ENCODE measurements at places on chromosomes 1 and 21. TPM values are rescaled to one million over a fixed set of nuclear protein-coding genes. Genes with fewer than 3 reads are reported as not detected.

DNA sequence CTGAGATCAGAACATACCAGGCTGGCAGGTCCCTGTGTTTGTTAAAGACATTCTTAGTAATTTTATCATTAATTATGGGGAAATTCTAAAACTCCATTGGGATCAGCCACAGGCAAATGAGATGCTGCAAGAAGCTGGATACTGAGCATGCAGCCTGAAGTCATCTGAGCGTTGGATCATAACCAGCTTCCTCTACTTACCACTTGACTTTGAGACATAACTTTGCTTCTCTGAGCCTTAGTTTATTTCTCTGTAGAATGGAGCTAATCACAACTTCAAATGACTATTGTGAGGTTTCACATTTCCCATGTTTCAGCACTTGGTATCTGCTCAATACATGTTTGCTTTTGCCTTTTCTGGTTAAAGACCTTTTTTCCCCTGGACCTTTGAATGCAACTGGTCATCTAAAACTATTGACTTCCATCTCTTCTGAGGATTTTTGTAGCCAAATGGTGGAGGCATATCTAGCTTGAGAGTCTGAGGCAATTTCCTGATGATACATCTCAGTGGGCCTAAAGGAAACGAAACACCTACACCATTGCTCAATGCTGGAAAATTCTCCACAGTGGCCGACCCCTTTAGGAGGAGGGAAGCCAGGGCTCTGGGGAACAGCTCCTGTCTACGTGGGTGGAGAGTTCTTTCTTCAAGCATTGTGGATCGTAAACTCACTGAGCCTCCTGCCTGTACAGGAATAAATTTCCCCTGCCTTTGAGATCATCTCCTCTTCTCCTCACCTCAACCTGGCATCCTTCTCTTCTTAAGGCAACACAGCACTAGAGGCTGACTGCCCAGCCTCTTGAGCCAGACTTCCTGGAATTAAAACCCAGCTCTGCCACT is 109.1 kb upstream of the HOOK1 start:
- H3K36me3 ChIP-seq, result no peaks in the 10 kb centered on the region
- no peak overlapping the region for H3K4me3 ChIP-seq
- H3K27ac ChIP-seq, result peak overlapping the region; percentile 82
- no peaks in the 10 kb centered on the region for H3K27me3 ChIP-seq

DNA sequence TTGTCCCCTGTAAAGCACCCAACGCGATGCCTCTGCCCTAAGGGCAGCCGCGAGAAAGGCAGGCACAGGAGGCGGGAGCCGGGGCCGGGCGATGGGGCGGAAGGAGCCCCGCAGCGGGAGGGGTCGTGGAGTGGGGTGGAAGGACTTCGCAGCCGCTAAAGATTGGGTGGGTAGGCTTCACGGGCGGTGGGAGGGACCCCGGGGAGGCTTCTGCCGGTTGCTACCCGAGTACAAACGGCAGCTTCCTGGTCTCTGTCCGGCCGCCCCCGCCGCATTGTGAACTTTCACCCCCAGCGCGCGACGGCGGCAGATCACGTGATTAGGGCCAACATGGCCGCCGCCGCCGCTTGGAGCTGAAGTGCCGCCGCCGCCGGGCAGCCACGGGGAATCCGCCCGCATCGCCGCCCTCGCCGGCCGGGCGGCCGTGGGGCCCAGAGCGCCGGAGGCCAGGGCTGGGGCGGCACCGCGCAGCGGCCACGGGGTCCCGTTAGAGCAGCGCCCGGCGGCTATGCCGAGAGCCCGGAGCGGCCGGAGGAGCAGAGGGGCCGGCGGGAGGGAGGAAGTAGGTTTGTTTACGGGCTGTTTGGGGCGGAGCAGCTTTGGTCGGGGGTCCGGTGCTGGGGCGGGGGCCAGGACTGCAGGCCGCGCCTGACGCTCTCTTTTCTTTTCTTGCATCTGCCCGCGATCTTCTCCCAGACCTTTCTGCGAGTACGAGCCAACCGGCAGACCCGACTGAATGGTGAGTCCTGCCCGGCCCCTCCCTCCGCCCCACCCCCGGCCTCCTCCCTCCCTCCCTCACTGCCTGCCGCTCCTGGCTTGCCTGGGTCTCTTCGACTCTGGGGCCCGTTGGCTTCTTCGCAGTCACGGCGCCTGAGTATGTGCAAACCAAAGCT is 42.4 kb downstream of the TMEM53 start:
- DNase-seq, result no peak
- peak overlapping the region; percentile 73 for H3K4me3 ChIP-seq
- H3K4me1 ChIP-seq, result peaks cover 30% of the 10 kb centered on the region
- peak overlapping the region; percentile 89 for H3K27ac ChIP-seq
- no peaks in the 10 kb centered on the region for H3K36me3 ChIP-seq

GRCh38 chr1:164876398-164877116 is 317.6 kb downstream of the PBX1 start:
- H3K36me3 ChIP-seq, result no peaks in the 10 kb centered on the region
- no peaks in the 10 kb centered on the region for H3K27me3 ChIP-seq
- H3K27ac ChIP-seq, result no peak overlapping the region
- no peak for DNase-seq
- H3K4me3 ChIP-seq, result no peak overlapping the region

DNA sequence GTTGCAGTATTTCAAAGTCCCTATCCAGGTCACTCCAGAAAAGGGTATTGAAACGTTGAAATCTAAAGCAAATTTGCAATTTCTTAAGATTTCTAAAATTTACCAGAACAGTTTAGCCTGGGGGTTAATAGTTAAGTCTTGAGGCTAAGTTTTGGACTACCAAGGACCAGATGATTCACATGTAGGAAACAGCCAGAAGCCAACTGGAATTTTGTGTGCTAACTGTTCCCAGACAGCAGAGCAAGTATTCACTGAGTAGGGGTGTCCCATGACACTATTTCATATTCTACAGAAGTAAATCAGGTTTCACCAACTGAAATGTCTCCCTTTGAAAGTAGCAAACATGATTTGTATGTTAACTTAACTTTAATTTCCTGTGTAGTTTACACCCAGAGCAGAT is 11.5 kb upstream of the C1orf105 start:
- H3K27me3 ChIP-seq, result no peaks in the 10 kb centered on the region
- DNase-seq, result no peak
- no peak overlapping the region for H3K4me3 ChIP-seq
- H3K36me3 ChIP-seq, result no peaks in the 10 kb centered on the region

DNA sequence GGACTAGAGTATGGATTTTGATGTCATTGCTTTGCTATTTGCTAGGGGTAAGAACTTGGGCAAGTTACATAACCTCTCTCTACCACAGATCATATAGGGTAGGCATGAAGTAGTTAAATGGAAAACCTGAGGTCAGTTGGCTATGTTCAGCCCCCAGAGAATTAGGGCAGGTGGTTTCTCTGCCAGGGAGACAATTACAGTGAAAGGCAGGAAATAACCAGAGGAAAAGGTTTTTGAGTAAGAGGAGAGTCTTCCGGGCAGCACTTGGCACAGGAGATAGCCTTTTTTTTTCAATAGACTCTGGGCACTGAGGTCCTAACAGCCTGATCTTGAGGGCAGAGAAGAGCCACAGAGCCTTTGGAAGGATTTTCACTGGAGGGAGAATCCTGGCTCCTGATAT is 16.7 kb upstream of the SERBP1 start:
- no peak overlapping the region for H3K27ac ChIP-seq
- H3K36me3 ChIP-seq, result no peaks in the 10 kb centered on the region
- no peak for DNase-seq
- H3K4me3 ChIP-seq, result no peak overlapping the region

- H3K27me3 ChIP-seq, result no peaks in the 10 kb centered on the region
- DNase-seq, result no peak
- no peaks in the 10 kb centered on the region for H3K4me1 ChIP-seq
- H3K4me3 ChIP-seq, result no peak overlapping the region
- H3K36me3 ChIP-seq, result no peaks in the 10 kb centered on the region
Measured at GRCh38 chr1:19877181-19877750, 4.9 kb upstream of the OTUD3 start.

- peak overlapping the region; percentile 86 for H3K27ac ChIP-seq
- no peaks in the 10 kb centered on the region for H3K27me3 ChIP-seq
- H3K4me3 ChIP-seq, result peak overlapping the region; percentile 79
- peaks cover 18% of the 10 kb centered on the region for H3K4me1 ChIP-seq
Measured at GRCh38 chr1:77889671-77890070, 1.2 kb downstream of the NEXN start.

GRCh38 chr1:174469687-174470086 is 21.9 kb downstream of the GPR52 start:
- H3K36me3 ChIP-seq, result no peaks in the 10 kb centered on the region
- no peak overlapping the region for H3K4me3 ChIP-seq
- DNase-seq, result no peak

DNA sequence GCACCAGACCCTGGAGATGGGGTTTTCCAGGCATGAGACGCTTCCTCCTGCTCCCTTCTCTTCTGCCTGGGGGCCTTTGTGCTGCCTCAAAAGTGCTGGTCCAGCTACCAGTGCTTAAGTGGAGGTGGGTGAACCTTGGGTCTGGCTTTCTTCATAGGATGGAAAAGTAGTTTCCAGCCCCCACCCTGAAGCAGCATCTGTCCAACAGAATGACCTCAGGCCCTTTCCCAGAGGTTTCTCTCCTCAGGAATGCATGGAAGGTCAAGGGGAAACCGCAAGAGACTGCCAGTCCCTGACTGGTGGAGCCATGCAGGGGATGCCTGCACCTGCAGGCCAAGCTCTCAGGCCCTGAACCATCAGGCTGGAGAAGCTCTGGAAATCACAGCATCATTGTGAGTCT is 63.8 kb downstream of the HMGB4 start:
- no peaks in the 10 kb centered on the region for H3K27me3 ChIP-seq
- H3K4me3 ChIP-seq, result no peak overlapping the region
- H3K4me1 ChIP-seq, result no peaks in the 10 kb centered on the region
- H3K27ac ChIP-seq, result no peak overlapping the region
- no peak for DNase-seq

DNA sequence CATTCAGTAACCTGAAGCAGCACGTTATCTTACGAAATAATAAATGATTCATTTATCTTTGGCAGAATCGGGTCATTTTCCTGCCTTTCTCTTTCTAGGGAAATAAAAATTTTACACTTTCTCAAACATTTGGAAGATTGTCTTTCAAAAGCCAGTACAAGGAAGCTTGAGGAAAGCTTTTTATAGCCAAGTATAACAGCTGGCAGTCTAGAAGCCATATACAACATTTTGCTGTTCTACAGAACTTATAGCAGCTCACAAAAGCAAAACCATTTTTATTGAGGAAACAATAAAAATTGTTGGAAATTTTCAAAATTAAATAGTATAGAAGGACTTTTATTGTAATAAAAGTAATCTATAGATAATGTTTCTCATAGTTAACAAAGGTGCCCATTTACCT is 448.6 kb downstream of the SMYD3 start:
- no peak for DNase-seq
- no peak overlapping the region for H3K4me3 ChIP-seq
- H3K27ac ChIP-seq, result no peak overlapping the region
- H3K36me3 ChIP-seq, result no peaks in the 10 kb centered on the region

DNA sequence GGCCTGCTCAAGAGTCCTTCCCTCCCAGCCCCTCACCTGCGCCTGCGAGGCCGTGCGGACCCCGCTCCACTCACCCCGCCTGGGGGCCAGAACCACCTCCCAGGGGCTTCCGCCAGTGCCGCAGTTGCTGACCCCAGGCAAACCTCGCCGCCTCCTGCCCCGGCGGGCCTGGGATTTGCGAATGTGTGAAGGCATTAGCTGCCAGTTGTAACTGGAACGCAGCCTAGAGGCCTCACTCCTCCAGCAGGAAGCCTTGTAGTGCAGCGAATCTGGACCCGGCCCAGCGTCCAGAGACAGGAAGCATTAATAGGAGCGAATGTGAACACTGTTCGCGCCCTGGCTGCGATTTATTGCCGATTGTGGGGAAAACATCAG is 140.9 kb upstream of the ARHGEF16 start:
- peak overlapping the region; percentile 3 for H3K4me3 ChIP-seq
- no peaks in the 10 kb centered on the region for H3K27me3 ChIP-seq
- peaks cover 32% of the 10 kb centered on the region for H3K4me1 ChIP-seq
- peak overlapping the region; percentile 88 for H3K27ac ChIP-seq
- H3K36me3 ChIP-seq, result no peaks in the 10 kb centered on the region
- DNase-seq, result no peak

- DNase-seq, result no peak
- H3K27me3 ChIP-seq, result no peaks in the 10 kb centered on the region
- H3K4me1 ChIP-seq, result peaks cover 9% of the 10 kb centered on the region
- H3K27ac ChIP-seq, result peak overlapping the region; percentile 20
- H3K36me3 ChIP-seq, result no peaks in the 10 kb centered on the region
Measured at GRCh38 chr1:154453574-154454352, 48.3 kb upstream of the TDRD10 start.

The DCST2 gene
- total RNA-seq, result 7.9 TPM

The RHBDL2 gene
- 9.6 TPM for total RNA-seq

The GSTM1 gene
- total RNA-seq, result 156 TPM

The CNN3 gene
- total RNA-seq, result 250 TPM

The AK5 gene
- 6.9 TPM for total RNA-seq

Data from vagina (tissue), 2 donors.